ENCODE measurements at places on chromosomes 5 and 9.

- no peak for DNase-seq
Observed at GRCh38 chr9:20642045-20642444, 19.7 kb upstream of the MLLT3 start.

- DNase-seq: no peak
Observed at GRCh38 chr9:98795295-98795955, 930 bp downstream of the ANKS6 start.

DNA sequence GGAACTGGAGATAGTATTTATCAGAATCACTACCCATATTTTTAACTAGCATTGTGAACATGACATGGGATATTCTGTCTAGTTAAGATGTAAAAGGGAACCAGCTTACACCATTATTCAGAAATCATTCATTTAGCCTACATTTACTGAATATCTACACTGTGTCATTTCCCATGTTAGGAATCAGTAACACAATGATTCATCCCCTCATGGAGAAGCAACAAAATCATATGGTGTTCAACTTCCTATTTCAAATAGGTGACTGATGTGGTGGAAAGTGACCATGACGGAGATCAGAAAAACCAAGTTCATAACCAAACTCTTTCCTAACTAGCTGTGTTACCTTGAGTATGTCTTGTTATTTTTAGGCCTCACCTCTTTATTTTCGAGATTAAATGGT, 550.0 kb upstream of the TUSC1 start:
- no peak for DNase-seq

- no peak for DNase-seq
Observed at GRCh38 chr9:97390791-97391406, 21.0 kb upstream of the TDRD7 start.

Data from CD4-positive, alpha-beta T cell treated with Interleukin-21 for 1 hour (primary cell).